ENCODE measurements at places on chromosomes 6 and 20.

DNA sequence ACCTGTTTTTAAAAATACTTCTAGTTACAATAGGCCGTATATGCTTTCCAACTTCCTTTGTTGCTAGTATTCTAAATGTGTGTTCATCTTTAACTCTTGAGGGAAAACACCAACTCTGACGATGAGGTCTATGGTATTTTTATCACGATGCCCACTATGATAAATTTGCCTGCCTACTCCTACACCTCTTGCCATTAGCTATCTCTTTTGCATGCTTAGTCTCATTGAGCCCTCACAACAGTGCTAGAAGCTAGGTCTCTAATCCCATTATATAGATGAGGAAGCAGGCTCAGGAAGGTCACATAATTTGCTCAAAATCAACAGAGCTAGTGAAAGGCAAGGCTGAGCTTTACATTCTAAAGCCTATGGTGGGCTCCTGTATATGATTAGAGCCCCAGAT is 13.2 kb downstream of the AAR2 start:
- DNase-seq: no peak

DNA sequence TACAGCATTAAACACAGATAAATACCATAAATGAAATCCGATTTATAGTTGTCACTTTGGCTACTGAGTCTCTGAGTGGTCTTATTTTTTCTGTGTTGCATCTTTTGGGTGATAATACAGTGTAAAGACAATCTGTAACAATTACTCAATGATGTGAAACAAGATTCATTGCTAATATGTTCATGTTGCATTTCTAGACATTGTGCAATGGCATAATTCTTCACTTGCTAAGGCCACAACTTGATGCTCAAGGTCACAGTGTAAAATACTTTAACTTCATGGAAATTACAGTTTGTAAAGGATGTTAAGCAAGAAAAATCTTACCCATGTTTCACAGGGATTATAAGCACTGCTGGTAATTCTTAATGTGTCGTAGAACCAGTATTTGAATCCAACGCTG is 74.9 kb upstream of the SMLR1 start:
- DNase-seq: no peak

- no peak for DNase-seq
Measured at GRCh38 chr6:33314515-33314942, 651 bp upstream of the TAPBP start.

DNA sequence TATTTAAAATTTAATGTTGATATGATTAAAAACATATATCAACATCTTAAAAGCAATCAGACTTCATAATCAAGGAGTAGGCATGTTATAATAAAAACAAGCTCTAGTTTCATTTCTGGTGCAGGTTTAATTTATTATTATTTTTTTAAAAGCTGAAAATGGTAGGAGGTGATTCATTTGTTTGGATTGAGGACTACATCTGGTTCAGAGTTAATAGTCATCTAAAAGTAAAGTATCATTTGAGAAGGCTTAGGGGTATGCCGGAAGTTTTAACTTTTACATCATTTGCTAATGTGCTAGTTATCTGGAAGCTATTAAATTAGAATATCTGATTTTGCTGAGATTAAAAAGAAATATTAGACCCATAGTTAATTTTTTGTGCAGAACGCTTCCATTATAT is 169.5 kb upstream of the LAMA2 start:
- no peak for DNase-seq

DNA sequence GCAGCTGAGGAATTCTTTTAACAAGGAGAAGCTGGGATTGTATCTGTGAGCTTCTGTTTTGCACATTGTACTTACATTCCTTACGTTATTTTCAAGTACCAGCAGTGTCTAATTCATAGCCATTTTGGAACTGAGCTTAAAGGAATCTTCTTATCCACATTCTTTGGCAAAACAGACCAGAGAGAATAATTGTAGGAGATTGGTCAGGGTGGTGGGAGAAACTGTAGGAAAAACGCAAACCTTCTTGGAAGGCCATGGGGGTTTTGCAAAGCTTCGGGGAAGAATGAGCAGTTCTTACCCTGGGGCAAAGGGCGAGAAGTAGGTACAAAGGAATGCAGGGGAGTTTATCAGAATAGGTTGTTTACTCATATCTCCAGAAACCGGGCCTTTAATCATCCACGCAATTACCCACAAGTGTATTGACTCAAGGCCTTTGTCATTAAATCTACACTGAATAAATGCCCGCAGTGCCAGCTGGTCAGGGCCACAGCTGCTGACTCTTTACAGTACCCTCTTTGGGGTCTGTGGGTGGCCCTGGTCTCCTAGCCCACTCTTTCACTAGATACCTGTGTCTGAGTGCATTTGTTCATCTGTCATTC is 39.6 kb upstream of the SPTLC3 start:
- no peak for DNase-seq

DNA sequence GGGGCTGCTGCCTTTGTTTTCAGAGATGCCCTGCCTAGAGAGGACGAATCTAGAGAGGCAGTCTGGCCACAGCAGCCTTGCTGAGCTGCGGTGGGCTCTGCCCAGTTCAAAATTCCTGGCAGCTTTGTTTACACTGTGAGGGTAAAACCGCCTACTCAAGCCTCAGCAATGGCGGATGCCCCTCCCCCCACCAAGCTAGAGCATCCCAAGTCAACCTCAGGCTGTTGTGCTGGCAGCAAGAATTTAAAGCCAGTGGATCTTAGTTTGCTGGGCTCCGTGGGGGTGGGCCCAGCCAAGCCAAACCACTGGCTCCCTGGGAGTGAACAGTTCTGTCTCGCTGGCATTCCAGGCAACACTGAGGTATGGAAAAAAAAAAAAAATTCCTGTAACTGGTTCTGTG is 970.9 kb downstream of the TBC1D32 start:
- no peak for DNase-seq

DNA sequence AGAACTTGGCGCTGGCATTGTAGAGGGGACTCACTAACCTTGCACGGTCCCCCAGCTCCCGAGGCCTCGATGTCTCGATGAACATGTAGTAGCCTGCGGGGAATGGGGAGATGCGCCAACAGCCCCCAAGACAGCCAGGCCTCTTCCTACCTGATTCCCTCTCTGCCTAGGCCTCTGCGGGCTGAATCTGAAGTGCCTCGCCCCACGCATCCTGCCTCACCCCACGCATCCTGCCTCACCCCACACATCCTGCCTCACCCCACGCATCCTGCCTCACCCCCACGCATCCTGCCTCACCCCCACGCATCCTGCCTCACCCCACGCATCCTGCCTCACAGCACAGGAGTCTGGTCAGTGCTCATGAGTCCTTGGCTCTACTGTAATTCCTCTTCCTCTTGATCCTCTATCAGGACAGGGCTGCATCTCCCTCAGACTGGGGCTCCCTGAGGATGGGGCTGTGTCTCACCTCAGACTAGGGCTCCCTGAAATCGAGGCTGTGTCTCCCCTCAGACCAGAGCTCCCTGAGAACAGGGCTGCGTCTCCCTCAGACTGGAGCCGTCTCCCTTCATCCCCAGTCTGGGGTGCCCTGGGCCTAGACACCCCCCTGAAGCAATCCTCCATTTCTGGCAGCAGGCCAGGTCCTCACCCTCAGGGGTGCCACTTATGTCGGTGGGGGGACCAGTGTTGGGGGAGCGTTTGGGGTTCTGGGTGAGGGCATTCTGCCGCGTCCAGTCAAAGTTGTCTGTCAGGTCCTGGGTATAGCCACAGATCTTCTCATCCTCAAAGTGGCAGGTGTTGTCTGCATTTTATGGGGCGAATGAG is 53.6 kb downstream of the MDGA1 start:
- DNase-seq: no peak

GRCh38 chr6:157487110-157487773 is 106.3 kb downstream of the ZDHHC14 start:
- no peak for DNase-seq

DNA sequence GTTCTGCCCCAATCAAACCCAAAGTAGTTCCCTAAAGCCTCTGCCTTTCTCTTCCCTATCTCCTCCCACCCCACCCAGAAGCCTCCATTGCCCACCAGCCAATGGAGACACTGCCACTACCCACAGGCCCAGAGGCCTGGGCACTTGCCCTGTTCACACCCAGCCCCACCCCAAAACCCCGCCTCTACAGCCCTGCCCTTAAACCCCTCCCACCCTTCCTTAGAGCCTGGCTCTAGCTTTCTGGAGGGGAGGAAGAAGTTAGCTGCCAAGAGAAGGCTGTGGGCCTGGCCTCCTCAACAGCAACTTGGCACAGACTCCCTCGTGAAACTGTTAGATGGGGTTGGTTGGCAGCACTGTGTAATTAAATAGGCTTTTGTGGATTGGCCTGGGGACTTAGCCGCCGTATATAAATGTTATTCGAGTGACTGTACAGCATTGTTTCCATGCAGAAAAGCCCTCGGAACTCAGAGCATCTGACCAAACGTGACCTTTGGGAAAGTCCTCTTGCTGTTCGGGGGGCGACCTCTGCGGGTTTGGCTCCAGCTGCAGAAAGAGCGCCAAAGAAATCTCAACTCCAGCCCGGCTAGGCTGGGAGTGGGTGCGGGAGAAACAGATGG is 31.4 kb downstream of the COL11A2 start:
- peak; percentile 95 for DNase-seq

- DNase-seq: no peak
Measured at GRCh38 chr6:166460473-166461437, 78.0 kb upstream of the MPC1 start.

- DNase-seq: no peak
Measured at GRCh38 chr20:46139908-46140482, 21.9 kb downstream of the CD40 start.

DNA sequence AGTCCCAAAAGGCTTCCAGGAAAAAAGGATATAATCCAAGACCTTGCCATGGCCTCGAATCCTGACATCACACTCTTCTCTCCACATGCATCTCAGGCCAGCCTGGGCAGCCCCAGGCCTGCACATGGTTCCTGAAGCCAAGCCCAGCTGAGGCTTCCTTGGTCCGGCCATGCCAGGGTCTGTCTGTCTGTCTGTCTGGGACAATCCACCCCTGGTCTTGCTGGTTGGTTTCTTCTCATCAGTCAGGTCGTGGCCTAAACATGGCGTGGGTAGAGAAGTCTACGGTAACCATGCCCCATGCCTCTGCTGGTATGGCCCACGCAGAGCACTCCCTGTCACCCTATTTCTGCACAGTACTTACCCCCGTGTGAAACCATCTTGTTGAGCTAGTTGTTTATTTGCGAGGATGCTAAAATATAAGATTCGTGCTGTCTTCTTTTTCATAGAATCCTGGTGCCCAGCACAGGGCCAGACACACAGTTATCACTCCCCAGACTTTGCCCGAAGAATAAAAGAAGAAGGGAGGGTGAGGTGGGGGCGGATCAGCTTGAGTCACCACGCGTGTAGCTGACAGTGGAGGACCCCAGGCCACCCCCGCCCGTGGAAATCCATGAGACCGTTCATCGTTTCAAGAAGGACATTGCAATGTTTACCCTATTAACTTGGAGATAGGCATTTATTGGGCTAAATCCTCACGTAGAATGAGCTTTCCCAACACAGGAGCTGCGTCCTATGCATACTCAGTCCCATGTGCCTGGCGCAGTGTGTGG is 107.2 kb downstream of the RNASET2 start:
- no peak for DNase-seq

DNA sequence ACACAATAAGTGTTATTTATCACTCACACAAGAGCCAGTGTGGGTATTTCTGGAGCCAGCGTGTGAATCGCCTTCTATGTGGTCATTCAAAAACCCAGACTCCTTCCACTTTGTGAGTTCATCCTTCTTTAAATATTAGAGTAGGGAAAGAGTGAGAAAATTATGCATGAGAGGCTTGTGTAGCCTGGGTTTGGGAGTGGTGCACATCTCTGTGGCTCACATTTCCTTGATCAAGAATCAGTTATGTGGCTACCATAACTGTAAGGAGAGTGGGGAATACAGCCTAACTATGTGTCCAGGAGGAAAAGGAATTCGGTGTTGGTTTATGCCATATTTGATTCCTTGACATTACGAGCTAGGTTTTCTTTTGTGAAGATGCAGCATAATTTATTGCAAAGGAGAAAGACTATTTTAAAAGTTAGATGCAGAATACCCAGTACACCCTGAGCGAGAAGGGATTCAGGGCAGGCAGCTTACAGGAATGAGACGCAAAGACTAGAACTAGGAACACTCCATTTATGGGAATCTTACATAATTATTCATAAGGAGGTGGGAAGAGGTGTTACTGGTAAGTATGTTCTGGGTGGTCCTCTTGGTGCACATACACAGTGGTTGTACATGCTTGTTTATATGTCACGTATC is 638.5 kb downstream of the COL12A1 start:
- no peak for DNase-seq

Measured in HS-27A (cell line).